ENCODE measurements at places on chromosomes 16 and 17.

- no peak for DNase-seq
Observed at GRCh38 chr16:2422123-2422867, 7.0 kb upstream of the CCNF start.

GRCh38 chr17:75549246-75550138 is 24.0 kb downstream of the LLGL2 start:
- no peak for DNase-seq

DNA sequence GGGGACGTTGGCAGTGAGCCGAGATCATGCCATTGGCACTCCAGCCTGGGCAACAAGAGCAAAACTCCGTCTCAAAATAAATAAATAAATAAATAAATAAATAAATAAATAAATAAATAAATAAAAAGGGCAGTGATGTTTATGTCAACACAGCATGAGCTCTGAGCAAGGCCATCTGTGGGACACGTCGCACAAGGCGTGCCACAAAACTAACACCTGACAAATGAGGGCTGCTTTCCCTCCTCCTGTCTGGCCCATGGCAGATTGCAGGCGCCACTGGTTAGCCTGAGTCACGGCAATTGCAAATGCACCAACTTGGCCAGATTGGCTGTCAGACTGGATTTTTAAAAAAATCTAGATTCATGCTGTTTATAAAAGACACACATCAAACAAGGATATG is 25.9 kb upstream of the SPNS3 start:
- DNase-seq = no peak

- DNase-seq = no peak
Observed at GRCh38 chr17:15213381-15214087, 51.6 kb downstream of the PMP22 start.

DNA sequence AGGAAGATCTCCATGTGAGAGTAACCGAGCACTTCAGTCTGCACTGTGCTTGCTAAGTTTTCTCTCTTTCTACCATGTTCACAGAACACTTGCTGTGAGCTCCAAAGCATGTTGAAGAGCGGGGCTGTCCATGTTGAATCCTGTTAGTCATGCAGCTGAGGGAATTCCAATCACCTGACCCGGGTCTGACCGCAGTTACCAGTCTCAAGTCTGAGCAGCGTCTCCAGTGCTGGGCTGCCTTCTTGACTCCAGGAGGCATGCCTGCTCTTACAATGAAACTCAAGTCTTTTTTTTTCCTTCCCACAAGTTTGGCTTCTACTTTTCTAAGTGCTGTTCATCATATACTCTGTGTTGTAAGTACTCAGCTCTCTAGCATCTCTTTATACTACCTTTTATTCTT is 44.3 kb downstream of the HOXB1 start:
- DNase-seq = no peak

GRCh38 chr17:7136266-7136877 is 21.8 kb upstream of the ASGR2 start:
- peak; percentile 69 for DNase-seq

DNA sequence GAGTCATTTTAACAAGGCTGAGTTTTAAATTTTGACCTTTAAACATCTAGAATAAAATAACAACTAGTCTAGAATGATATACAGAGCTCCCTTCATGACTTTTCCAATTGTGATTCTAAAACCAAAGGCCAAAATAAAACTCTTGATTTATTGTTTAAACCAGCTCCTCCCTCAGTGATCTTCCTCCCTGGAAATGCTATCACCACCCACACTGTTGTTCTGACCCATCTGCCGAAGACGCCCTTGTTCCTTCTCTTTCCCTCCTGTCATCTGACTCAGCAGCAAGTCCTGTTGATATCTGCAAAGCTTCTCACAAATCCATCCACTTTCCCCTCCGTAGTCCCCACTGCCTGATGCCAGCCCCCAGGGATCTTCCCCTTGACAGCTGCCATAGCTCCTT is 231.6 kb upstream of the DYNLRB2 start:
- DNase-seq = no peak

DNA sequence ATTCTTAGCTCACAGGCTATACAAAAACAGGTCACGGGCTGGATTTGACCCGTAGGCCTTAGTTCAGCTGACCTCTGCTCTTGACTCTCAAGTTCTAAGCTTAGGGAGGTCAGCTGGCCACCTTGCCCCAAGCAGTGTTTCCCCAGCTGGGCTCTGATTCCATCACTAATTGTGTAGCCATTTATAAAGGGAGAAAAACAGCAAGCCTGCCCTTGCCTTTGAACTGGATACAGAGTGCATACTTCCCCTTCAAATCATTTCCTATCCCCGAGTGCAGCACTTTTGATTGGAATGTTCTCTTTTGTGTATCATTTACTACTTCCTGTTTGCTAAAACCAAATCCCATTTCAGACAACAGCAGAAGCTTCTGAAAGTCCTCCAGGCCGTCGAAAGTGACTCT is 153.6 kb downstream of the KATNIP start:
- DNase-seq = no peak

DNA sequence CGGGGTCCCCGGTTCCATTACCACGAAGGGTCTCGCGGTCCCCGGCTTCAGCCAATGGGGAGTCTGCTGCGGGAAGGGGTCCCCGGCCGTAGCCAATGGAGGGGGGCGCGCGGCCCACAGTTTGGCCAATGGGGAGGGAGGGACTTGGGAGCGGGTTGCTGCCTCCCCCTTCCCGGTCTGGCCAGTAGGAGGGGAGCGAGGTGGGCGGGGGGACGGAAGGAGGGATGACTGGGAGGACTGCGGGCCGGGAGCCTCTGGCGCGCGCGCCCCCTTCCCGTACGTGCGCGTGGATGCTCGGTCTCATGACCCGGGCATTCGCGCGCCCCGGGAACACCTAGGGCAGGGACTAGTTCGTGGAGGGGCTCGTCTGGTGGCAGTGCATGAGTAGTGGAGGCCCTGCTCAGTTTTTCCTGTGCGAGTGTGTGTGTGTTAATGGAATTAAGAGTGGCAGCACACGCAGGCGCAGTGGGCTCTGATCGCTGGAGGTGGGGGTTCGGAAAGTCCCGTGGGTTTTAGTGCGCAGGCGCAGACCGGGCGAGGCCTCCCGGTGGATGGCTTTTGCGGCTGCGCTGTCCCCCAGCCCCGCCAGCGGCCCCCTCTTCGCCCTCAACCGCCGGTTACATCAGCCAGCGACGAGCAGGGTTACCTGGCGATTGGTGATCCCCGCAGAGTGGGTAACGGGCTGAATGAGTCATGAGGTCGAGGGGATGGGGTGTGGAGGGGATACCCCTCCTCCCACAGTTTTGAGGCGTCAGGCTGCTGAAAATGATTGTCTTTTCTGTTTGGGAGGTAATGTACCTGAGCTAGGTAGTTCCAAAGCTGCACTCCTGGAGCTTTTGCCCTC is 1.3 kb downstream of the ATXN2L start:
- peak; percentile 99 for DNase-seq

Measured in natural killer cell treated with Interleukin-12 subunit alpha and Interleukin-12 subunit beta and Interleukin-15 and Interleukin-18, amount 100 ng/mL, for 72 hours (primary cell).